NCI-H1048 (cell line): ENCODE measurements at places on chromosomes 13 and 19.

DNA sequence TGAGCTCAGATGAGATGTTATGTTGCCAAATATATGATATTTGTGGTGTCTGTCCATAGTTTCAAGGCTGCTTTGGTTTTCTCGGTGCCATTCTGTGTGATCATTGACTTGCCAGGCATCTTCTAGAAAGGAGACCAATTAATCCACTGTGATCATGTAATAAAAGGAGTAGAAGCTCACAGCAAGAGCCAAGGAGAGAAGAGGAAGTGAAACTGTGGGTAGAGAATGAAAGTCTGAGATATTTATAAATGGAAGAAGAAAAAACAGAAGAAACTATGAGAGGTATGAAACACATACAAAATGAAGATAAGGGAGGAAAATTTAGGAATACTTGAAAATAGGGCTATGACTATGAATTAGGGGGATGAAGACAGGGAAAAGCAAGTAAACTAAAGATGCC, 11.1 kb upstream of the ZNF613 start:
- no peak for DNase-seq

DNA sequence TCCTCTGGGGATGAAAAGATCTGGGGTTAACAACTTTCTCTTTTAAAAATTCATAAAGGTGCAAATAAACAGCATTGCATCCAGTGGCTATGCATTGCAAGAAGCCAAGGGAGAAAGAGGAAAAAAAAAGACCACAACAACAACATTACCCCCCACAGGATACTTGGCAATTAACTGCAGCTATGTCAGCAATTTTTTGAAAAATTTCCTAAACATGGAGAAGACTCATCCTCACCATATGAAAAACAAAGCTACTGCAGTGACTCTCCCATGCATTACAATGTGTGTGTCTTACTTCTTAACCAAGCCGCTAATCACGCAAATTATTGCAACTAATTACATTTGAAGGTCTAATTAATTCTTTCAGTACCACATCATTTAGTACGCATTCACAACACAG, 309.8 kb upstream of the ZNF507 start:
- no peak for DNase-seq

DNA sequence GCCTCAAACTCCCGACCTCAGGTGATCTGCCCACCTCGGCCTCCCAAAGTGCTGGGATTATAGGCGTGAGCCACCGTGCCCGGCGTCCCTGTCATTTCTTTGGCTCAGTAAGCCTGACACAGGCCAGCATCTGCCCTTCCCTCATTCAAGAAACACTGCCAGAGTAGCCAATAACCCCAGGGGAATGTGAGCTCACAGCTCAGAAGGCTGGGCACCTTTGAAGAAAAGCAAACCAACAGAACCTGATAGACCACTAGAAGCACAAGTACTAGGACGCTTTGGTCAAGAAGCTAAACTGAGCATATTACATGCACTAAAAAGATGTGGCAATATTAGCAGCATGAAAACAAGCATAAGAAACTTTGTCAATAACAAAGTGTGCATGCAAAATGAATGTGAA, 14.2 kb downstream of the SIGLEC5 start:
- no peak for DNase-seq

GRCh38 chr19:12162513-12162881, 399 bp upstream of the ZNF136 start:
- DNase-seq = no peak

DNA sequence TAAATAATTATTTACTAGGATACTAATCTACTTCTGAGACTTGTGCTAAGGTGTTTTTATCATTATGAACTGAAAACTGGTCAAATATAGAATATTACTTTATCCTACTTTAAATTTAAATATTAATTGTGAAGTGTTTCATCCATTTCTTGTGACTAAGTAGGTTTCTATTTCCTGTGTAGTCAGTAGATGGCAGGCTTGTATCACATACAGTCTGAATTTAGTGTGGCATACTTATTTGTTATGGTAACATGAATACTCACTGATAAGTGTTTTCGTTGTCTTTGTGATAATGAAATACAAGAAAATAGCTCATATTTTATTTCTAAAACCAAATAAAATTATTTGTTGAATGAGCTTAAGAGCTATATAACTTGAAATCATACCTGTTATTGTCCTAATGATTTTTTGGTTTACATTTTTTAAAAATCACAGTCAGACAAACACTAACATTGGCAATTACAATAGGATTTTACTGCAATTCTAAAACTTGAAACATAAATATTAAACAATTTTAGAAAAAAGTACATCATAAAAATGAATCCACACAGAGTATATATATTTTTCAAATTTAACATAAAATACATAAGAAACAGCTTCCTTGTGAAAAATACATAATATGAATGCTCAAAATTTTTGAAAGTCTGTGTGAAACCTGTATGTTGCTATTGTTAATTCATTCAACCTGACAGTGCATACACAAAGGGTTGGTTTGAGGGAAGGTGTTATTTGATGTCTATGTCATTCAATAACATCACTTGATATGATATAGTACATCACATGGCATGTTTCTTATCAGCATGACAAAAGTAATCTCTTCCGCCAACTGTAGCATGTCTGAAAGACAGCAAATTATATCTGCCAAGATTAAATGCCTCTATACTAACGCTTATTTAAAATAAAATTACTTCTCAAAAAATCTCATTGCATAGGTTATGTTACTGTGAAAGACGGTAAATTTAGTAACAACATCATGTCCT, 904.8 kb upstream of the PCDH20 start:
- no peak for DNase-seq

DNA sequence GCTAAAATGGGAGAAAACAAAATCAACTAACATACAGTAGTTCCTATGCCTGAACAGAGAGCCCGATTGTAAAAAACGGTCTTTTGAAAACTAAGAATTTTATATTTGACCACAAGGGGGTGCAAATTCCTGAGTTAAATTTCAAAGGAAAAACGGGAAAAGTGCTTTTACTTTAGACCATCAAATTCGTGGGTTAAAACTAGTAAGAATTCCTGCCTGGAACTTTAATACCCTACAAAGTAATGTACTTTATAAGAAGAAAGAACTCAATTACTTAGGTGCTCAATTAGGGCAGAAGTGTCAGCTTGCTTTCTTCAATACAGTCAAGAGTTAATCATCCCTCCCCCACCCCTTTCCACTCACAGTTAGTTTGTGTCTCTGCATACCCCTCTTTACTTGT, 69.8 kb downstream of the KCNRG start:
- DNase-seq = no peak

DNA sequence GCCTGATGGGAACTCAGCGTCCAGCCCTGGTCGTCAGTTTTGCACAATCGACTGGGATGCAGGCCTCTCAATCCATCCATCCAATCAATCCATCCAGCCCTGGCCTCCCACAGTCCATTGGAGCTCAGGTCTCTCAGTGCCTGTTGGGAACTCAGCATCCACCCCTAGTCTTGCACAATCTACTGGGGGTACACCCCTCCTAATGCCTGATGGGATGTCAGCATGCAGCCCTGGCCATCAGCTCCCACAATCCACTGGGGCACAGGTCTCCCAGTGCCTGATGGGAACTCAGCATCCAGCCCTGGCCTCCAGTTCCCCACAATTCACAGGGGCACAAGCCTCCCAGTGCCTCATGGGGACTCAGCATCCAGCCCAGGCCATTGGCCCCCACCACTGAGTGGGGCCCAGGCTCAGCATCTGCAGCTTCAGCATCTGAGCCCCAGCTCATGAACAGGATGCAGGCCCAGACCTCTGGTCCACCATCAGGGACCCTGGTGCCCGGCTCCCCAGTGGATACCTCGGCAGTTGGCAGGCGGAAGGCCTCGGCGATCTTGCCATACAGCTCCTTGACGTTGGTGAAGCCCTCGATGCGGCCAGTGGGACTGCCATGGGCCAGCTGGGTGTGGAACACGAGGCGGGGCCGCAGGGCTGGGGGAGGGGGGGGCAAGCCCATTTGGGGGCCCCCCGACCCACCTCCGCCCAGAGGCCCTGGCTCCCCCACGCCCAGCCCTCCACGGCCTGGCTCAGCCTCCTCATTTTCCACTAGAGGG, 7.2 kb upstream of the PTGER1 start:
- no peak for DNase-seq
